ENCODE measurements at places on chromosomes 4 and X. TPM values are rescaled to one million over a fixed set of nuclear protein-coding genes. Genes with fewer than 3 reads are reported as not detected.

- no peak overlapping the region for H3K4me3 ChIP-seq
- H3K27ac ChIP-seq = no peak overlapping the region
- H3K36me3 ChIP-seq = no peaks in the 10 kb centered on the region
- H3K4me1 ChIP-seq = no peaks in the 10 kb centered on the region
- H3K27me3 ChIP-seq = no peaks in the 10 kb centered on the region
- DNase-seq = no peak
These were observed 736.2 kb upstream of the GRID2 start for GRCh38 chr4:91567594-91567993.

DNA sequence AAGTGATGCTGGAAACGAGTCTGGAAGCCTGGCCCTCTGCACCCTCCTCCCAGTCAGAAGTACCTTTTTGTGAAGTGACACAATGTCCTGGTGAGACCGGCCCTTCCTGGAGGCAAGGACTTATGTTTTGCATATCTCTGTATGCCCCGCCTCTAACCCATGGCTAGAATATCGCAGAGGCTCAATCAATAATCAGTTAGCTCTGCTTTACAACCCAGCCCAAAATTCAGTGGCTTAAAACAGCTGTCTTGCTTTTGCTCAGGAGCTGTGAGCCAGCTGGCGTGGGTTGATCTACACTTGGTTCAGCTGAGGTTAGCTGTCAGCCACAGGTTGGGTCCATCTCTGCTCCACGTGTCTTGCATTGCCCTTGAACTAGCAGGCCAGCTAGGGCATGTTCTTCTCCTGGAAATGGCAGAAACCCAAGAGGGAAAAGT, 98.8 kb upstream of the METTL14 start:
- DNase-seq = no peak
- no peaks in the 10 kb centered on the region for H3K4me1 ChIP-seq

DNA sequence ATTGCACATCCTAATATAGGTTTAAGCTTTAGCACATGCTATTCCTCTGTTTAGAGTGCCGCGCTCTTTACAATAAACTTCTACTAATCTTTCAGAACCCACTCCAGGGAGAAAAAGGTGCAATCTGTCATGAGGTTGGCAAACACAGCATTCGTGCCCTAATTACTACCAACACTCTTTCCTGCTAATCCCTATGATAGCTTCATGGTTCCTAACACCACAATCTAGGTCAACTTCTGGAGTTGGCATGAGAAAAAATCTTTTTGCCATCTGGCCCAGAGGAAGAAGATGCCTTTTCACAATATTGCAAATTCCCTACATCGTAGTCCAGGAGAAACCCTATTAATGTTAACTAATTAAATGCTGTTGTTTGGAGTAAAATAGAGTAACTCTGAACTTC, 39.6 kb downstream of the TMA16 start:
- no peaks in the 10 kb centered on the region for H3K4me1 ChIP-seq
- H3K27me3 ChIP-seq = no peaks in the 10 kb centered on the region
- H3K36me3 ChIP-seq = no peaks in the 10 kb centered on the region
- no peak for DNase-seq
- H3K4me3 ChIP-seq = no peak overlapping the region

GRCh38 chr4:180953572-180953971, 1289.6 kb upstream of the TENM3 start:
- H3K4me1 ChIP-seq = no peaks in the 10 kb centered on the region
- no peaks in the 10 kb centered on the region for H3K27me3 ChIP-seq
- DNase-seq = no peak
- no peaks in the 10 kb centered on the region for H3K36me3 ChIP-seq

GRCh38 chrX:124392794-124393193, 46.4 kb downstream of the SH2D1A start:
- H3K27ac ChIP-seq = no peak overlapping the region
- no peaks in the 10 kb centered on the region for H3K36me3 ChIP-seq
- no peak overlapping the region for H3K4me3 ChIP-seq

- H3K4me3 ChIP-seq = no peak overlapping the region
- no peak overlapping the region for H3K27ac ChIP-seq
- no peaks in the 10 kb centered on the region for H3K27me3 ChIP-seq
- no peak for DNase-seq
- H3K36me3 ChIP-seq = no peaks in the 10 kb centered on the region
These were observed 17.0 kb upstream of the CDS1 start for GRCh38 chr4:84565951-84566350.

DNA sequence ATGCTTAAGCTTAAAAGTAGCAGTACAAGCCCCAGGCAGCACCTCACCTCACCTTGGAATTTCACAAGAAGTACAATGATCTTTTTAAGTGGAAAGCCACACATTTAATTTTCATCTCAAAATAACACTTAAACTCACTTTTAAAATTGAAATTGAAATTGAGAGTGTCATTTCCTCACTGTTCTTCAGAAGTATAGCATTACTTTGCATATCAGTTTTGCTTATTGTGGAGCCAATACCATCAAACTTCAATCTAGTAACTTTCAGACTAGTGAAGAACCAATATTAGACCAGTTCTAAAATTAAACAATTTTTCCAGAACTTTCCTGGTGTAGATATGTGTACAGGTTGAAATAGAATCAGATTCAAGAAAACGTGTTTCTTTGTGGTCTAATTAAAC, 242.4 kb downstream of the NDST4 start:
- DNase-seq = no peak
- no peak overlapping the region for H3K27ac ChIP-seq
- no peak overlapping the region for H3K4me3 ChIP-seq
- no peaks in the 10 kb centered on the region for H3K27me3 ChIP-seq

DNA sequence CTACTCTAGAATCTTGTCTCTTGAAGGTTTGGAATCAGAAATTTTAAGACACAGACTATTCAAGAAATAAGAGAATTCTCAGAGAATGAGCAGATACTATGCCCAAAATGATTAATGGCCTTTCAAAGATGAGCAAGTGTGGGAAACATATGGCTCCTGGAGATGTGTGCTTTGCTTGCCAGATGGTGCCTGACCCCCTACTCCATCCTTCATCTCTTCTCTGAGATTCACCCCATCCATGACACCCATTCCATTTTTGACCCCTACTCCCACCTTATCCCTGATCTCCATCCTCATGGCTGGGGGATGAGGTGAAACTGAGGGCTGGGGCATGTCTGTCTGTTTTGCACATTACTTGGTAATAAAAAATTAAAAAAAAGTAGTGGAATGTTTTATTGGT, 75.5 kb downstream of the GPC3 start:
- DNase-seq = no peak
- H3K4me3 ChIP-seq = no peak overlapping the region
- H3K36me3 ChIP-seq = no peaks in the 10 kb centered on the region

- DNase-seq = no peak
- no peaks in the 10 kb centered on the region for H3K36me3 ChIP-seq
- no peaks in the 10 kb centered on the region for H3K4me1 ChIP-seq
These were observed 8.4 kb upstream of the TBL1X start for GRCh38 chrX:9456250-9457074.

DNA sequence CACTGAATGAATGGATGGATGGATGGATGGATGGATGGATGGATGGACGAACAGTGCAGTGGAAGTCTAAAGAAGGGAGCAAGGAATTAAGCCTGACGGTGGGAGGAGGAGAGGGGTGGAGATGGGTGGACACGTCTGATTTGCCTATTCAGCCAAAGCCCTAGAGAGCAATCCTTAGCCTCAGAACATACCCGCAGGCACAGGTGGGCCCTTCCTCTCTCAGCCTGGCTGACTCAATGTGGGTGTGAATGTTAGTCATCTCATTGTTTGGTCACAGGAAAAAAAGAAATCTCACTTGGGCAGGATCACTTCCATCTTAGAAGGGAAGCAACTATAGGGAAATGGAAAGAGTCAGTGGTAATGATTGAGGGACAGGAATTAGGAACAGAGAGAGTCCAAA, 165.9 kb downstream of the PJA1 start:
- H3K27me3 ChIP-seq = no peaks in the 10 kb centered on the region
- no peak overlapping the region for H3K4me3 ChIP-seq
- no peaks in the 10 kb centered on the region for H3K4me1 ChIP-seq
- H3K36me3 ChIP-seq = no peaks in the 10 kb centered on the region

GRCh38 chr4:79198951-79199587, 126.8 kb downstream of the NAA11 start:
- no peaks in the 10 kb centered on the region for H3K27me3 ChIP-seq
- H3K36me3 ChIP-seq = no peaks in the 10 kb centered on the region
- H3K4me3 ChIP-seq = no peak overlapping the region
- no peak overlapping the region for H3K27ac ChIP-seq
- H3K4me1 ChIP-seq = no peaks in the 10 kb centered on the region
- no peak for DNase-seq

DNA sequence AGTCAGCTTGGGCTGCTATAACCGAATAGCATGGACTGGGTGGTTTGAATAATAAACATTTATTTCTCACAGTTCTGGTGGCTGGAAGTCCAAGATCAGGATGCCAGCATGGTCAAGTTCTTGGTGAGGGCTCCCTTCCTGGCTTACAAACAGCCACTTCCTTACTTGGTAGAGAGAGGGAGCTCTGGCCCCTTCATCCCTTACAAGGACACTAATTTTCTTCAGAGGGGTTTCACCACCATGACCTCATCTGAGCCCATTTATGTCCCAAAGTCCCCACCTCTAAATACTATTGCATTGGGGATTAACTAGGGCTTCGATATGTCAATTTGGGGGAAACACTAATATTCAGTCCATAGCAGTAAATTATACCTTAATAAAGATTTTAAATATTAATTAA, 61.8 kb downstream of the CLNK start:
- H3K27ac ChIP-seq = no peak overlapping the region
- H3K36me3 ChIP-seq = no peaks in the 10 kb centered on the region
- H3K27me3 ChIP-seq = no peaks in the 10 kb centered on the region
- no peaks in the 10 kb centered on the region for H3K4me1 ChIP-seq

DNA sequence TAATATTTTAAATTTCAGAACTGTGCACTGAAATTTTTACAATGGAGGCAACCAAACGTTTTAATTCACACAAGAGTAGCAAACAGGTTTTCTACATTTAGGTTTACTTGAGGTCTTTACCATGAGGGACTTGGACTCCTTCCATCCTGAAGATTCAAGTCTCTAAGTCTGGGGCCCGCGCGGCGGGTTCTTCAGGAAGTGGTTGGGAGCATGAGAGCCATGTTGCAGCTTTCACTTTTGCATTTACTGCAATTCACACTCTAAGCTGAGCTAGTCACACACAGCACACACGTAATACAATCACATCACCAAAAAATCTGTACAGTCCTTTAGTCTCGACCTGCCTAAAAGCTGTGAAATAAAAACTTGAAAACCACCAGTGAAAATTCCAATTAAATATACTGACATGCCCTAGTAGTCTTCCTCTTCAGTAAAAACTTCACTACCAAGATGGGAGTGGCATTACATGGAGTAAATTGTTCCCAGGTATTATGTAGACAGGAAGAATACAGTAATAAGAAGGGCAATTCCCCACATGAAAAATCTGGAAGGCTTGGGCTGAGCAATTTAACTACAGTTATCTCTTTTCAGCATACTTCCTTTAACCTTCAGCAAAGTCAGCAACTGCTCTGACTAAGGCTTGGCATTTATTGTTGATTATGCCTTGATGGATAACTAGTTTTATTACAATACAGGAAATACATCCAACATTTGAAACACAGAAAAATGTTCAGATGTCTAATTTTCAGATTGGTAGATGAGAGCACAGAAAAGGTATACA, 571.1 kb upstream of the DIPK2B start:
- H3K36me3 ChIP-seq = no peaks in the 10 kb centered on the region
- DNase-seq = peak; percentile 50
- H3K27ac ChIP-seq = peak overlapping the region; percentile 76
- no peaks in the 10 kb centered on the region for H3K4me1 ChIP-seq

- no peak for DNase-seq
- no peak overlapping the region for H3K4me3 ChIP-seq
- no peak overlapping the region for H3K27ac ChIP-seq
- no peaks in the 10 kb centered on the region for H3K36me3 ChIP-seq
These were observed 181.7 kb upstream of the NPY2R start for GRCh38 chr4:155026715-155027114.

GRCh38 chrX:147912093-147912801, 528 bp downstream of the FMR1 start:
- H3K4me3 ChIP-seq = peak overlapping the region; percentile 62
- H3K27ac ChIP-seq = peak overlapping the region; percentile 94
- peak; percentile 37 for DNase-seq
- no peaks in the 10 kb centered on the region for H3K36me3 ChIP-seq

- no peak overlapping the region for H3K4me3 ChIP-seq
- DNase-seq = no peak
These were observed 4.7 kb downstream of the THAP9 start for GRCh38 chr4:82905205-82905604.

- no peak overlapping the region for H3K4me3 ChIP-seq
- no peak overlapping the region for H3K27ac ChIP-seq
- H3K4me1 ChIP-seq = no peaks in the 10 kb centered on the region
- H3K27me3 ChIP-seq = no peaks in the 10 kb centered on the region
These were observed 130.6 kb upstream of the PITX2 start for GRCh38 chr4:110753466-110753865.

DNA sequence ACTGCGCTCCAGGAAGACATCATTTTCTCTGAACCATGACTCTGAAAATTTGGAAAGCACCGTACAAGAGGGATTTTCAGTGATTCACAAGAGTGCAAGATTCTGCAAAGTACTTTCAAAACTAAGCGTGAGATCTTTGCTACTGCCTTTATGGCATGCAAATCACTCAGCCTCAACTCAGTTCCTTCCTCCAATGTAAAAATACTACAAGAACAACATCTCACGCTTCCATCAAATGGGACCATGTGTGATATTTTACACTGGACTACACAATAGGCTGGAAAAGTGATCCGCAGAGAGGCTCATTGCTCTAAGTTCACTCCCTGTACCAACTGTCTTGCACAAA, 674 bp upstream of the IL15 start:
- no peaks in the 10 kb centered on the region for H3K27me3 ChIP-seq
- no peaks in the 10 kb centered on the region for H3K36me3 ChIP-seq
- H3K4me3 ChIP-seq = peak overlapping the region; percentile 76
- H3K4me1 ChIP-seq = no peaks in the 10 kb centered on the region

DNA sequence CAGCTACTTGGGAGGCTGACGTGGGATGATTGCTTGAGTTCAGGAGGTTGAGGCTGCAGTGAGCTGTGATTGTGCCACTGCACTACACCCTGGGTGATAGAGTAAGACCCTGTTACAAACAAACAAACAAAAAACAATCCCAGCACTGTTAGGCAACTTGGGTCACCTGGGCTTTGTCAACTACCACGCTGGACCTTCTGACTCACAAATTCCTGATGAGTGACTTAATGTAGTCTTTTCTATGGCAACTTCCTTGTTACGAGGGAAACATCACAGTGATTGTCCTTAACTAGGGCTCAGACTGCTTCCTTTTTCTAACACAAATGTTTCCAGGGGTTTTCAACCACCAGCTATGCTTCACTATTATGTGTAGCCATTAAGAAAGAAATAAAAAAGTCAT, 128.8 kb upstream of the GPC4 start:
- no peak for DNase-seq
- no peak overlapping the region for H3K4me3 ChIP-seq

ADRA2C gene
- total RNA-seq = 5.0 TPM

DMD gene
- total RNA-seq = 15.8 TPM

ACSL1 gene
- total RNA-seq = 14.9 TPM

NEUROG2 gene
- total RNA-seq = not detected

CT45A3 gene
- not detected for total RNA-seq

BTC gene
- total RNA-seq = 4.2 TPM

CXCL10 gene
- 1.8 TPM for total RNA-seq

BMPR1B gene
- not detected for total RNA-seq

L1CAM gene
- 1.8 TPM for total RNA-seq

GPRASP2 gene
- 1.9 TPM for total RNA-seq
